ENCODE measurements at places on chromosomes 7 and 10.
A peak's percentile ranks its signal among the peaks of the same experiment; 100 is the strongest.

DNA sequence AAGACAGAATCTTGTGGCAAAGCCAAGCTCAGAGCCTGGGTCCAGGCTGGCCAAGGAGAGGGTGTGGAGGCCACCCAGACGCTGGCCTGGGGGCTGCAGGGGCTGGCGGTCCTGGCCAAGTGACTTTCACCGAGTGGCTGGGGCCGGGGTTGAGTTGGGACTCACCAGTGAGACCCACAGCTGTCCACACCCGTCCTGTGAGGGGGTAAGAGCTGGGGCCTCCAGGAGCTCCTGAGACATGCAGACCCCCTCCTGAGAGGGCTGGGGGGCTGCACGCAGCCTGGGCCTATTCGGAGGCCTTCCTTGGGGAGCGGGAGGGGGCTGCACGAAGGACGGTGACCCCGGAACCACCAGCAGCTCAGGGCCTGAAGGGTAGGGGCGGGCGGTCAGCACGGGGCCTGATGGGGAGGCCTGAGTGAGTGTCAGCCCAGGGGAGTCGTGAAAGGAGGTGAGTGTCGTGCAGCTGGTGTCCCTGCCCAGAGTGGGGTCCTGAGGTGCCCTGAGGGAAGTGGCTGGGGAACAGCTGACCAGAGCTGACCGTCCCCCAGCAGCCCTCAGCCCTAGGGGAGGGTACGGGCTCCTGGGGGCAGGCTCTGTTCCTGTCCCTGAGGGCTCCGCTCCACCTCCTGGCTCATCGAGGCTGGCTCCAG is 100.9 kb downstream of the FOXL3 start:
- no peak for DNase-seq

DNA sequence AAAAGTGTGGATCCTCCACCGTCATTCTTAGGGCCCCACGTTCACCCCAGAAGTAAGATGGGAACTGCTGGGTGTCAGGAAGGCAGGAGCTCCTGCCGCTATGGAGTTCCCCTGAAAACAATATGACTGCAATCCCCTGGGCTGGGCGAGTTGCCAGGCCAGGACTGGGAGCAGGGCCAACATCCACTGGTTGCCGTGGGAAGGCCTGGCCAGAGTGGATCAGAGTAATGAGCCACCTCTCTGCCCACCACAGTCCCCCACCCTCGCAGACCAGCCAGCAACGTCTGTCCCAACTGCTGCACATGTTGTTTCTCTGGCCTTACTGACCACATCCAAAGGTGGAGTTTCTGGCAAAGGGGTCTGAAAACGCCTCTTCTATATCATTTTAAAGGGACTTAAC is 86.6 kb downstream of the STRA8 start:
- peak; percentile 82 for DNase-seq

DNA sequence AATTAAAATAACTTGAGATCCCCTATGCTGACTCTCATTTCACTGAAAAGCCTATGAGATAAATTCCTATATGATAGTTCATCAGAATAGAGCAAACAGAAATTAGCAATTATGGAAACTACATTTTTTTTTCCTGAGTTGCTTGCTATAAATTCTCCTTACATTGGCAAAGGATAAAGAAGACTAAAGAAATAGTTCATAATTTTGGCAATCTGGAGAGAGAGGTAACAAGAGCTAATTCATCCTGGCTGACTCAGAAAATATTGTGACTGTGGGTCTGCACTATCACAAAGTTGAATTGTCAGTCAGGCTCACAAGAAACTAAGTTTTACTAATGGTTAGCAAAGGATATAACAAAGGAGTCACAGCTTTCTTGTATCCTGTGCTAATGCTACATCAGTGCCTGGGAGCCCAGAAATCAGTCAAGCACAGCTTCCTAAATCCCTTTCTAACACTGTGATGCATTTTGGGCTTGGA is 483.0 kb downstream of the MAGI2 start:
- DNase-seq, result no peak

DNA sequence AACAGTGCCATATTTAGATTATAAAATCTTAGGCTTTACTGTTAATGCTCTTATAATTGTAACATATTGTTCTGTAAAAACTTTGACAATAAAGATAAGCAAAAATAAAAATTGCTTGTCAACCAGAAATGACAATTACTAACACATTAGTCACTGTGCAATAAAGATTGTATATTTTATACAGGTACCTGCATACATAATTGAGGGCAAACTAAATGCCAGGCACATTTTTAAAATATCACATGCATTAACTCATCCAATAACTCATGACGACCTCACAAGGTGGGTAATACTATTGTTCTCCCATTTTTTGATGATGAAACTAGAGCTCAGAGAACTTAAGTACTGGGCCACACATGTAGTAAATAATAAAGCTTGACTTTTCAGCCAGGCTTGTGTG is 1020.2 kb upstream of the C7orf33 start:
- DNase-seq, result no peak

DNA sequence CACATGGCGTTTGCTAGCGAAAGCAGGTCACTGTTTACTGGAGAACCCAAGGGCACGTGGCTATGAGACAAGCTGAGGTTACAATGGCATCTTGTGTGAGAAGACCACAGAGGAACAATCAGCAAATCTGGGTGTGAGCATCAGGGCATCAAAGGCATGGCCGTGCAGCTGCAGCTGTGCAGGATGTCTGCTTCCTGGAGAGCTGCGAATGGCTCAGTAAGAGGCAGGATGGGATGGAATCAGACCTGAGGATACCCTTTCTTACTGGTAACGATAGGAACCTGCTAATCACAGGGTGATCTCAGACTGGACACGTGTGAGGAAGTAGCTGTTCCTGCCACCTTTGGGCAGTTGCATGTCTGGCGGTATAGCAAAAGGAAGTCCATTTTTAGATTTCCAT is 119.5 kb downstream of the RNF216 start:
- no peak for DNase-seq

GRCh38 chr7:21377545-21377944 is 50.3 kb upstream of the SP4 start:
- no peak for DNase-seq

- no peak for DNase-seq
Observed at GRCh38 chr10:113859261-113859660, 4.8 kb downstream of the NHLRC2 start.
